Psoas muscle (tissue), 8 donors: ENCODE measurements at places on chromosomes 11 and 22. TPM values are rescaled to one million over a fixed set of nuclear protein-coding genes. Genes with fewer than 3 reads are reported as not detected.

Gene ADAMTS8
- 1.2 TPM for total RNA-seq

DNA sequence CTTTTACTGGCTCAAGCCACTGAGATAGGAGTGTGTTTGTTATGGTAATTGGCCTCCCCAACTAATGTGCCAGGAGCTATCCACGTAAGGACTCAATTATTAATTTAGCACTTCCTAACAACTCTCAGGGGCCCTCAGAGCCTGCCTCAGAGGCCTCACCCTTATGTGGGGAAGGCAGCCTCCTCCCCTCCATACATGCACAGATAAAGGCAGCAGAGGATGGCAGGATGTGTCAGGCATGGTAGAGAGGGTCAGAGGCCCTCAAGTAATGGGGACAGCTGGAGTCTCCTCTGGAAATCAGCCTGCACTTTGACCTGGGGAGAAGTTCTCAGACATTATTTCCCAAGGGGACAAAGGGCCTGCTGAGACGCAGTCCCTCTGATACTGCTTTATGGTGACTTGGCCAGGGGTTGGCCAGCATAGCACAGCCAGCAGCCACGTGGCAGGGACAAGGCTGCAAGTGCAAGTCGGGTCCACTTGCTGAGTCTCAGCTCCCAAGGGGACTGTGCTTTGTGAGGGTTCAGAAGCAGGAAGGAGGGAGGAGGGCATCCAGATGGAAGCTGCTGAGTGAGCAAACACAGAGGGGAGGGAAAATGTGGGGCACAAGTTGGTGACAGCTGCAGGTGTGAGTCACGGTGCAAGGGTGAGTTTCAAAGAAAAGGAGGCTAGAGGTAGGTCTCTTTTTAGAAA lies 17.0 kb downstream of the MOGAT2 start:
- no peak overlapping the region for H3K4me3 ChIP-seq
- H3K4me1 ChIP-seq: peaks cover 4% of the 10 kb centered on the region
- no peaks in the 10 kb centered on the region for H3K36me3 ChIP-seq
- DNase-seq: no peak
- H3K27me3 ChIP-seq: no peaks in the 10 kb centered on the region

Gene CCDC89
- total RNA-seq: 0.15 TPM

DNA sequence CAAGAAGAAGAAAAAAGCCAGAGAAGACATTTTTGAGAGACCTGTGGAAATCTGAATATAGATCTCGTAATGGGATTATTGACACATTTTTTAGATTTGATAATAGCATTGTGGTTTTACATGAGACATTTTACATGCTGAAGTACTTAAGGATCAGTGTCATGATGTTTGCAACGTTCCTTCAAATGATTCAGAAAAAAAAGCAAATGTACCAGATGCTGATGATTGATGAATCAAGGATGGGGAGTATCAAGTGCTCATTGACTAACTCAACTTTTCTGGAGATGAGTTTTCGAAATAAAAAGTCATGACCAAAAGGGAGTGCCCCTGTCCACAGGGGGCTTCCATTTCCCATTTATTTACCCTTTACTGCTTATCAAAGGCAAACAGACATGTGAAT lies 207.0 kb upstream of the SORL1-AS1 start:
- no peak for DNase-seq
- peaks cover 11% of the 10 kb centered on the region for H3K4me1 ChIP-seq
- H3K27ac ChIP-seq: no peak overlapping the region
- no peak overlapping the region for H3K4me3 ChIP-seq
- H3K36me3 ChIP-seq: no peaks in the 10 kb centered on the region
- no peaks in the 10 kb centered on the region for H3K27me3 ChIP-seq

Gene DEUP1
- not detected for total RNA-seq

- H3K36me3 ChIP-seq: peaks cover 29% of the 10 kb centered on the region
- H3K4me3 ChIP-seq: no peak overlapping the region
- H3K4me1 ChIP-seq: no peaks in the 10 kb centered on the region
- no peaks in the 10 kb centered on the region for H3K27me3 ChIP-seq
- no peak overlapping the region for H3K27ac ChIP-seq
Measured at GRCh38 chr22:43060183-43060582, 29.0 kb downstream of the TTLL1 start.

Gene SCGB1C1
- not detected for total RNA-seq

GRCh38 chr11:83156144-83156995 lies 561 bp upstream of the PCF11 start:
- H3K27ac ChIP-seq: peak overlapping the region; percentile 95
- peak overlapping the region; percentile 94 for H3K4me3 ChIP-seq
- H3K4me1 ChIP-seq: peaks cover 17% of the 10 kb centered on the region
- peaks cover 23% of the 10 kb centered on the region for H3K36me3 ChIP-seq
- DNase-seq: peak; percentile 99
- no peaks in the 10 kb centered on the region for H3K27me3 ChIP-seq

DNA sequence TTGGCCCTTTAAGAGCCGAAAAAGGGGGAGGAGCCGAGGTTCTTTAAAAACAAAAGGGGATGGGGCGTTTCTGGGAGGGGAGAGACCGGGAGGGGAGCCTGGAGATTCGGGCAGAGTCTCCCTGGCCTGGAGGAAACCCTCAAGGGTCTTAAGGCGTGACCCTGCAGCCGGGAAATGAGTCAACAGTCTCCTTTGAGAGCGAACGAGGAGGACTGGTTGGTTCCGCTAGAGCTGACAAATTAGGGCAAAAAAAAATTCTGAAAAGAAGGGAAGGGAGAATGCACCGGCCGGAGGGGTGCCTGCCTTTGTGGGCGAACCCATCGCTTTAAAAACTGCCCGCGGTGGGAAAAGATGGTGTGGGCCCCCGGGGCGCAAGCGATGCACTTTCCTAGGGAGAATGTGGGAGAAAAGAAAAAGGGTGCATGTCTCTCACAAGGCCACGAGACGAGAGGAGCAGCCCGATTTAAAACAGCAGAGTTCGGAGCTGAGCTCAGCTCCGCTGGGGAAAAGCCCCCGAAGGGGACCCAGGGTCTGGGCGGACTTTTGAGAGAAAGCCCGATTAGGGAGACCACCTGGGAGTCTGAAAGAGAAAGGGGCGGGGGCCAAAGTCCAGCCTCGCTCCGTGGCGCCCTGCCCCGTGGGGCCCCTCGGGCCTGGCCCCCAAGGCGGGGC lies 874 bp downstream of the ZFTA start:
- peak overlapping the region; percentile 87 for H3K4me3 ChIP-seq
- no peaks in the 10 kb centered on the region for H3K36me3 ChIP-seq
- peak overlapping the region; percentile 68 for H3K27ac ChIP-seq
- peaks cover 5% of the 10 kb centered on the region for H3K4me1 ChIP-seq

DNA sequence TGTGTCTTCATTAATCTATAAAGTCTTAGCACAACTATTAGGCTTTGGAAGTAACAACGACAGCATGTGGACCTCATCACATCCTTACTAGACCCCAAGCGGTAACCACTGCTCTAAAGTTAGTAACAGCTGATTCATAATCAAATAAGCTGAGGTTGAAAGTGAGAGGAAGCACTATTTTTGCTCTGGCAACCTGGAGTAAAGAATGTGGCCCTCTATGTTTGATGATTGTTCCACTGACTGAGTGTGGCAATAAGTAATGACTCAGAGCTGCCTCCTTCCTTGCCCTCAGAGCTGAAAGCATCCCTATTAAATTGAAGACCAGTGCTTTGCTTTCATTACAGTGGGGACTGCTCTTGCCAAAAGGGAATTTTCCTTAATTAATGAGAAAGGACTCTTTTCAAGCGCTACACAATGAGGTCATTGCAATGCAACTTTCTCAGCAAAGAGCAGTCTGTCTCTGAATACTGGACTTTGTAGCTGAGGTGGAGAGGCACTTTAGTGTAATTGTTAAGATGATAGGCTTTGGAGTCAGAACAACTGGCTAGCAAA lies 906.1 kb upstream of the RAG2 start:
- no peaks in the 10 kb centered on the region for H3K4me1 ChIP-seq
- H3K4me3 ChIP-seq: no peak overlapping the region
- no peaks in the 10 kb centered on the region for H3K36me3 ChIP-seq
- no peaks in the 10 kb centered on the region for H3K27me3 ChIP-seq
- H3K27ac ChIP-seq: no peak overlapping the region

DNA sequence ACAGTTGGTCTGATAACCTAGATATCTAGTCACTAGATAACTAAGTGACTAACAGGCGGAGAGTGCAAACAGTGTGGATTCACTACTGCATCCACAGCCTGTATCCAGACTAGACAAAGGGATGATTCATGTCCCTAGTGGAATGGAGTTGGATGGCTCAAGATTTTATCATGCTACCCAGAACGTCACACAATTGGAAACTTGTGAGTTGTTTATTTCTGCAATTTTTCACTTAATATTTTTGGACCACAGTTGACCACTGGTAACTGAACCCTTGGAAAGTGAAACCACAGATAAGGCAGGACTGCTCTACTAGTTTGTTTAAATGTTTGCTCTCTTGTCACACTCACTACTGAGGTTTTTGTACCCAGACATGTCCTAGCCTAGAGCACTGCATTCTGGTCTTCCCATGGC lies 76.0 kb downstream of the UBASH3B start:
- H3K27ac ChIP-seq: no peak overlapping the region
- no peaks in the 10 kb centered on the region for H3K36me3 ChIP-seq
- H3K27me3 ChIP-seq: no peaks in the 10 kb centered on the region
- H3K4me1 ChIP-seq: no peaks in the 10 kb centered on the region
- no peak for DNase-seq
- H3K4me3 ChIP-seq: no peak overlapping the region

DNA sequence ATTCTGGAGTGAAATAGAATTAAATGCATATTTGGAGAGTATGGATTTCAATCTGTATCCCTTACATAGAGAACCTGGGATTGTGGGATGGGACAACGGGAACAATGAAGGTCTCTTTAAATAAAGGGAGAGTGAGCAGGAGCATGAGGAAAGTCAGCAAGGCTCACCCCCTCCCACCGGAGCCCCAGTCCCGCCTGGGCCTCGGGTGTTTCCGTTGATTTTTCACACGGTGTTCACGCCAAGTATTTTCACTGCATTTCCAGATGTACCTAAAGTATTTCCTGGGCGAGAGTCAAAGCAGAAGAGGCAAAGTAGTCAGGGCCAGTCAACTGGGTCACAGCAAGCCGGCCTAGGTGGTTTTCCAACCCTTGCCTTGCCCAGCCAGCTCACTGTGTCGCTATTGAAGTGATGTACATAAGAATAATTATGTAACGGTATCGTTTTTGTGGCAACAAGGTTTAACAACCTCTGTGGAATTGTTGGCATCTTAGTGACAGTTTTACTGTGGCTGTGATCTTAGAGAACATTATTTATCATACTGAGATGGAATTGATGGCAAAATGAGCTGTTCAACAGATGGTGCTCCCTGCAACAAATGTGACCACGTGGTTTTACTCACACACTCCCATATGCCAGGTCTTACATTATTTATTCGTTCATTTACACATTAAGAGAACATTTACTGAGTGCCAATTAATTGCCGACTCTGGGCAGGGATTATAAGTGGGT lies 177.3 kb downstream of the ADAMTS15 start:
- no peaks in the 10 kb centered on the region for H3K27me3 ChIP-seq
- no peak for DNase-seq
- no peaks in the 10 kb centered on the region for H3K4me1 ChIP-seq
- no peaks in the 10 kb centered on the region for H3K36me3 ChIP-seq
- no peak overlapping the region for H3K27ac ChIP-seq

DNA sequence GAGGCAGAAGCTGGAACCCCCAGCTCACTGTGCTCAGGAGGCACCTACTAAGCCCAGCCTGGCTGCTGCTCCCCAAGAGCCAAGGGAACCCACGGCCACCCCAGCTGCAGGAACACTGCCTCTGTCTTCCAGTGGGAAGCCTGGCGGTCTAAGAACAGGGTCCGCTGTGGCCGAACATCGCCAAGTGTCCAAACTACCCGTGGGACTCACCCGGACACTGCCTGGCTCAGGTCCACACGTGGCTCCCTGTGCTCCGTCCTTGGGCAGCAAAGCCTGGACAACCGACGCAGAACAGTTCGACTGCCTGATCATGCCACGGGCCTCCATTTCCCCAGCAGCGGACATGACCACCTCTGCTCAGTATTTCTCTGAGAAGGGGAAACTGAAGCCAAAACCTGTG lies 747.0 kb downstream of the BRD1 start:
- DNase-seq: peak; percentile 23
- H3K4me3 ChIP-seq: no peak overlapping the region
- H3K36me3 ChIP-seq: no peaks in the 10 kb centered on the region

- no peak overlapping the region for H3K27ac ChIP-seq
- DNase-seq: no peak
- H3K4me3 ChIP-seq: no peak overlapping the region
- no peaks in the 10 kb centered on the region for H3K27me3 ChIP-seq
Measured at GRCh38 chr11:15341587-15341986, 226.9 kb downstream of the INSC start.

GRCh38 chr22:46752286-46752987 lies 10.0 kb upstream of the TBC1D22A start:
- no peak overlapping the region for H3K4me3 ChIP-seq
- peaks cover 41% of the 10 kb centered on the region for H3K4me1 ChIP-seq
- H3K36me3 ChIP-seq: no peaks in the 10 kb centered on the region
- no peak overlapping the region for H3K27ac ChIP-seq

- no peaks in the 10 kb centered on the region for H3K27me3 ChIP-seq
- peak overlapping the region; percentile 76 for H3K27ac ChIP-seq
- H3K4me3 ChIP-seq: no peak overlapping the region
- DNase-seq: peak; percentile 68
- H3K36me3 ChIP-seq: no peaks in the 10 kb centered on the region
Measured at GRCh38 chr11:95338430-95338991, 107.5 kb upstream of the SESN3 start.

- no peak for DNase-seq
- no peak overlapping the region for H3K27ac ChIP-seq
- H3K4me3 ChIP-seq: no peak overlapping the region
Measured at GRCh38 chr11:67160045-67160444, 41.0 kb downstream of the KDM2A start.

- no peak overlapping the region for H3K4me3 ChIP-seq
- H3K4me1 ChIP-seq: no peaks in the 10 kb centered on the region
- no peak for DNase-seq
- H3K36me3 ChIP-seq: no peaks in the 10 kb centered on the region
- no peaks in the 10 kb centered on the region for H3K27me3 ChIP-seq
Measured at GRCh38 chr11:77146261-77147035, 18.4 kb downstream of the MYO7A start.

- H3K4me1 ChIP-seq: peaks cover 45% of the 10 kb centered on the region
- H3K27ac ChIP-seq: peak overlapping the region; percentile 67
- peak; percentile 77 for DNase-seq
- H3K4me3 ChIP-seq: no peak overlapping the region
- H3K27me3 ChIP-seq: no peaks in the 10 kb centered on the region
Measured at GRCh38 chr22:38240734-38241252, 32.0 kb downstream of the TMEM184B start.

GRCh38 chr11:128533472-128533871 lies 53.9 kb downstream of the ETS1 start:
- no peaks in the 10 kb centered on the region for H3K4me1 ChIP-seq
- no peak for DNase-seq
- no peaks in the 10 kb centered on the region for H3K27me3 ChIP-seq
- no peak overlapping the region for H3K27ac ChIP-seq
- H3K4me3 ChIP-seq: no peak overlapping the region

Gene TMEM151A
- total RNA-seq: not detected

GRCh38 chr11:47155879-47156278 lies 20.8 kb downstream of the ARFGAP2 start:
- DNase-seq: no peak
- H3K36me3 ChIP-seq: no peaks in the 10 kb centered on the region
- H3K4me3 ChIP-seq: no peak overlapping the region
- H3K27me3 ChIP-seq: no peaks in the 10 kb centered on the region
- peaks cover 7% of the 10 kb centered on the region for H3K4me1 ChIP-seq
- H3K27ac ChIP-seq: no peak overlapping the region

- H3K4me3 ChIP-seq: peak overlapping the region; percentile 72
- peaks cover 22% of the 10 kb centered on the region for H3K4me1 ChIP-seq
- no peak for DNase-seq
- H3K27ac ChIP-seq: peak overlapping the region; percentile 75
Measured at GRCh38 chr22:25448435-25449051, 115.9 kb upstream of the GRK3 start.

- no peaks in the 10 kb centered on the region for H3K4me1 ChIP-seq
- no peak for DNase-seq
- no peak overlapping the region for H3K4me3 ChIP-seq
- H3K36me3 ChIP-seq: no peaks in the 10 kb centered on the region
- no peak overlapping the region for H3K27ac ChIP-seq
Measured at GRCh38 chr22:48424661-48425060, 1403.0 kb downstream of the BRD1 start.
